ENCODE measurements at places on chromosomes 7 and 10.

DNA sequence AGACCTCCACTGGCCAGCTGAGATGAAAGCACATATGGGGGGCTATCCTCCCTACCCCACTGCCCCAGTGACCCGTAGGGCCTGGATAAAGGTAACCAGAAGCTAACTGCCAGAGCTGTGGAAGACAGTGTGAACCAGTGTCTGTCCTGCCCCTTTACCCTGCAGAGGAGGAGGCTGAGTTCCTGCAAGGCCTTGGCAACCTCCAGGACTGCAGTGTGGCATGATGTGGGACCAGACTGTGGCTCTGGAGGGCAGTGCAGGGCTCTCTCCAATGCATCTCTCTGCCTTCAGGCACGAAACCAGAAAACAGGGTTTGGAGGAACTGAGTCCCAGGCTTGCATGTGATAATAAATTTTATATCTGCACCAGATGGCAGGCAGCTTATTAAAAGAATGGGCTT is 93.1 kb downstream of the EPC1 start:
- DNase-seq = no peak

- no peak for DNase-seq
Observed at GRCh38 chr10:129934196-129934925, 29.7 kb downstream of the EBF3 start.

GRCh38 chr10:108374991-108375390 is 1210.5 kb upstream of the SORCS1 start:
- DNase-seq = no peak

DNA sequence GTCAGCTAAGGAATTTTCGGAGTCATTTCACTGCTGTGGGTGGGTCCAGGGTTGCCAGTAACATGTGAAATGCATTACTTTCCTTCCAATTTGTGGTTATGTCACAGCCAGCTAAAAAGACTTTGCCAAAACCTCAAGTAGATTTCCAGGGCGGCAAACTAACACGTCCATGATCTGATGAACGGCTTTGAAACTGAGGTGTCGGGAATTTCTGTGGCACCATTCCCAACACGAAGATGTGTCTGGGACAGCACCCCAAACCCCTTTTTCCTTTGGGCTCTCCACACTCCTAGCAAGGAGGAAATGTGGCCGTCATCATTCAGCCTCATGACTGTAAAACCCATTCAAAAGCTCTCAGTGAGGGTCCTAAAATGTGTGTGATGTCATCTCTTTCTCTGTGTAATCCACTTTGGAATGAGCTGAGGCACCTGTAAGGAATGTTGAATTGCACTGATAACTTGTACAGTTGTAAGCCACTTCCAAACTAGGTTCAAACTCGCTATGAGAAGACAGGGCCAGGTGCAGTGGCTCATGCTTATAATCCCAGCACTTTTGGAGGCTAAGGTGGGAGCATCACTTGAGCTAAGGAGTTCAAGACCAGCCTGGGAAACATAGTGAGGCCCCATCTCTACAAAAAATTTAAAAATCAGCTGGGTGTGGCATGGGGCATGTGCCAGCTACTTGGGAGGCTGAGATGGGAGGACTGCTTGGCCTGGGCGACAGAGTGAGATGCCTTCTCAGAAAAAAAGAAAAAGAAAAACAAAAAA is 146.1 kb upstream of the FRMD4A start:
- no peak for DNase-seq

- DNase-seq = no peak
Observed at GRCh38 chr7:37068902-37069301, 344.6 kb upstream of the AOAH start.

- DNase-seq = peak; percentile 70
Observed at GRCh38 chr10:113093188-113094113, 143.4 kb downstream of the TCF7L2 start.

GRCh38 chr7:23472046-23472445 is 1.8 kb upstream of the IGF2BP3 start:
- no peak for DNase-seq

DNA sequence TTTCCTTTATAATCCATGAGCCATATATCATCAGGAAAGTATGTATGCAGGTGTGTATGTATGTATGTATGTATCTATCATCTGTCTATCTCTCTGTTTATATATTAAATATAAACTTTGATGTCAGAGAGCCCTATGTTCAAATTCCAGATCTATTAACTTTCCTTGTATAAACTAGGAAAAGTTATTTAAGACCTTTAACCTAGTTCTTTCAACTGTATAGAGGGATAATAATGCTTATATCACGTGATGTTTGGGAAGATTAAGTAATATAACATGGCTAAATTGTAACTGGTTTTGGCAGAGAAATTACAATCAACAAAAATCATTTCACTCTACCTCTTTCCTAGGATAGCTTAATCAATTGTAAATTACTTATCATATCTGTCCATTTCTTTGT is 628.3 kb upstream of the IGFBP3 start:
- no peak for DNase-seq

DNA sequence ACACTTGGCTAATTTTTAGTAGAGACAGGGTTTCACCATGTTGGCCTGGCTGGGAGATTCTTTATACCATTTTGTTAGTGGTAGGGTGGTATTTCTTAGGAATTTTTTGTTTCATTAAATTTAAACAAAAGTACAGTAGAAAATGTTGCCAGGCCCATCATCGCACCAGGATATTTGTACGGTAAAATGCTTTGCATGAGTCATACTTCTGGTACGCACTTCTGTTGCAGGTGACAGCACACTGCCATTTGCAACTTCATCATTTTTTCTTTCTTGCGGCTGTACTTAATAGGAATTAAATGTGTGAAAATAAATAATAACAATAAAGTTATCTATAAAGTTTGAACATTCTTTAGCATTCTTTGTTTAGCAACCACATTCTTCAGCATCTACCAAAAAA is 195.6 kb downstream of the SKAP2 start:
- no peak for DNase-seq

DNA sequence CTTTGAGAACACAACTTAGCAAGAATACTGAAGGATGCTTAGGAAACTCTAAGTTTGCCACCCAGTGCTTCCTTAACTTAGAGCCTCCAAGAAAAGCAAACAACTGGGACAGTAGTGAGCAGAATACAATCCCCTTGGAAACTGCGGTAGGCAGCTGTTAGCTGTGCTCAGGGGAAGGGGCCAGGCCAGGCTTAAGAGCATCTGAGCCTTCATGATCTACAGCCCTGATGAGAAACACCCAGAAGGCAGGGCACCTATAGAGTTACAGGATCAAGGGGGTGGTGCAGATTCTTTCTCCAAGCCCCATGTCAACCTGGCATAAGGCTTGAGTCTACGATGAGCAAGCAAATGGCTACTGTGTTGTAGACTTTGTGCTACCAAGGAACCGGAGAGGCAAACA is 51.4 kb upstream of the DLG5 start:
- no peak for DNase-seq

DNA sequence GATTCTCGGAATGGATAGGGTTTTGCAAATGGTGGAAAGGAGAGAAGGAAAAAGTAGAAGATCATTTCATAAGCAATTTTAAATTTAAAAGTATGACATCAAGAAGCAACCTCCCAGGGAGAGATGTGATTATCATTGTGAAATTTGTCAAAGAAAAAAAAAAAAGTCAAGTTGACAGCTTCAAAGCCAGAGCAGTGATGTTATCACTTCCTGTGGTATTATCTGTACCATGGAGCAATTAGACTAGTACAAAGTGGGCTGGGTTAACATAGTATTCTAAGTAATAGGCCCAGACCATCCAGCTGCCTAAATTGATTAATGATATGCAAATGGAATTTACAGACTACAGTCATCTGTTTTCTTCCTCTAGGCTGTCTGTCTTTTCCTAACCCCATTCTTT is 84.0 kb upstream of the NPY start:
- DNase-seq = no peak

GRCh38 chr7:45718464-45719330 is 144.5 kb downstream of the ADCY1 start:
- DNase-seq = no peak

- no peak for DNase-seq
Observed at GRCh38 chr10:30489346-30489745, 55.4 kb downstream of the MAP3K8 start.

- DNase-seq = no peak
Observed at GRCh38 chr7:102138676-102139075, 148.0 kb upstream of the SH2B2 start.

DNA sequence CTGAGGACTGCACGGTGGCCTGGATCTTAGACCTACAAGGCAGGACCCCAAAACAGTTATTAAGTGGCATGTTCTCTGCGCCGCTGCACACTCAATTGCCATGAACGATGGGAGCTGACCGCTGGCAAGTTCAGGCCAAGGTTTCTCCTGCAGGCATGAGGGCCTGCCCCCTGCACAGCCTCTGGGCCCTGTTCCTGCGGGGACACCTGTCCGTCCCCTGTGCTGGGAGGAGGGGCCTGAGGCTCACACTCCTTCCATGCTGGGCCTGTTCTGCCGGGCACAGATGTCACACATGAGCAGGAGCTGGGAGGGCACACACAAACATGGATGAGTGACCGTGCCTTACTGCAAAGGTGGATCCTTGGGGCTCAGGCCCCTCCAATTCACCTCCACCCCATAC is 90.0 kb downstream of the PTPRN2 start:
- DNase-seq = no peak

DNA sequence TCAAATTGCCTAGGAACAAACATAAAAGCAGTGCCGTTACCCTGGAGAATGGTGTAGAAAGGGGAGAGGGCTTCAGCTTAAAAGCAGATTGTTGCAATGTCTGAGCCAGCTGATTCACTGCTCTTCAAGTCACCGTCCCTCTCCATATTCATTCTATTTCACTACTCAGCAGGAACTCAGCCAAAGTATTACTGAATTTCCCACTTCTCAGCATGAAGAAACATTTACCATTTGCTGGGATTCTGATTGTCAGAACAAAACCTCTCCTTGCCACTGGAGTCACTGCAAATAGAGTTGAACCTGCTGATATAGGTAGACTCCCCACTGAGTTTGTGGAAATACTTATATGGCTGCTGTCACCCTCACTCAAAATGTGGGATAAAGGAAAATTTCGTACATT is 71.7 kb downstream of the PPP1R17 start:
- DNase-seq = no peak

DNA sequence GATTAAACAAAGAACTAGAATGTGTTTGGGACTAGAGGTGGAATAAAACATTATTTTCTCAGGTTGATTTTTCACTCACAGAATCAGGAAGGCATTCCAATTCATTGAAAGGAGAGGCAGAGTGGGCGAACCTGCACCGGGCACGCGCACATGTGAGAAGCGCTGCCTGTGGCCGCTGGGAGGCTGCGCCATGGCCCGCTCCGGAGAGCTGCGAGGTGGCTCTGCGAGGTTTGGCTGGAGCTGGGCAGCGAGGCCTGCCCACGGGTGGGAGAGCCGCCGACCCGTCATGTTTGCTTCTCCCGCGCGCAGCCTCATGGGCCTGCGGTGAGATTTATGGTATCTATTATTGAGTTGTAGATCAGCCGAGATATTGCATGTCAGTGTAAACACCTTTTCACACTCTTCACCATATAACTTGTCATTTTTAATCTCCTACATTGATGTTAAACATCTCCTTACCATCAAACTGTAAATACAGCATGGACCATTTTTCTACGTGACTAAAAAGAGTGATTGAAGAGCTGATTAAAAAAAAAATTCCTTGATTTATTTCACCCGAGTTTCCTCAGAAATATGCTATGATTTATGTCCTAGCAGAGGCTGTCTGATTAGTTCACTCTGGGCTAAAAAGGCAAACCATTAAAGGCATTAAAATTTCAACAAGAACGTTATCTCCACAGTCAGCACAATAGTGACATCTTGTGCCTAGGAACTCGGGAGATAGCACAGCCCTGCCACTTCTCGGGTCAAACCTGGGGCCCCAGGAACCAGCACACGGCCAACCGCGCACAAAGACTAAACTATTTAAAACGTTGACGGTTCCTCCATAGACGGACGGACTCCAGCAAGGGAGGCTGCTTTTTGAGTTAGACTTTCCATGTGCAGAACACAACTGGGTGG is 96.6 kb upstream of the RNF32 start:
- no peak for DNase-seq

GRCh38 chr7:140998715-140999114 is 16.0 kb downstream of the MRPS33 start:
- DNase-seq = no peak

GRCh38 chr7:19390795-19391194 is 245.6 kb upstream of the FERD3L start:
- no peak for DNase-seq

GRCh38 chr7:32227746-32228145 is 157.5 kb upstream of the PDE1C start:
- no peak for DNase-seq
